ENCODE measurements at places on chromosomes 5 and 9.

DNA sequence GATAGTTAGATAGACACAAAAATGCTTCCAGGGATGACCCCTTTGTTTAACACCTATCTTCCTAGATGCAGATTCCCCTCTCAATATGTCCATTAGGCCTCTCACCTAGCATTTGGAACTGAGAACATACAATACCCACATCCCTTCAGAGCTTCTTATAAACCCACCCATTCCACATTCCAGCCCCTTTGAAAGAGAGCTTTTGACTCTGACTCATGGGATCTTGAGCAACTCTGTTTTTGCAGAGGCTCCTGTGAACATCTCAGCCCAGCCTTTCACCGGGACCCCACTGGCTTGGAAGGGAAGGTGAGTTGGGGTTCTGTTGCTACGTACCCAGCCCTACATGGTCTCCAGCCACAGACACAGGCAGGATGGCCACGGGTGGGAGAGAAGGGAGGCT is 195.5 kb downstream of the FRMD3 start:
- DNase-seq, result no peak

DNA sequence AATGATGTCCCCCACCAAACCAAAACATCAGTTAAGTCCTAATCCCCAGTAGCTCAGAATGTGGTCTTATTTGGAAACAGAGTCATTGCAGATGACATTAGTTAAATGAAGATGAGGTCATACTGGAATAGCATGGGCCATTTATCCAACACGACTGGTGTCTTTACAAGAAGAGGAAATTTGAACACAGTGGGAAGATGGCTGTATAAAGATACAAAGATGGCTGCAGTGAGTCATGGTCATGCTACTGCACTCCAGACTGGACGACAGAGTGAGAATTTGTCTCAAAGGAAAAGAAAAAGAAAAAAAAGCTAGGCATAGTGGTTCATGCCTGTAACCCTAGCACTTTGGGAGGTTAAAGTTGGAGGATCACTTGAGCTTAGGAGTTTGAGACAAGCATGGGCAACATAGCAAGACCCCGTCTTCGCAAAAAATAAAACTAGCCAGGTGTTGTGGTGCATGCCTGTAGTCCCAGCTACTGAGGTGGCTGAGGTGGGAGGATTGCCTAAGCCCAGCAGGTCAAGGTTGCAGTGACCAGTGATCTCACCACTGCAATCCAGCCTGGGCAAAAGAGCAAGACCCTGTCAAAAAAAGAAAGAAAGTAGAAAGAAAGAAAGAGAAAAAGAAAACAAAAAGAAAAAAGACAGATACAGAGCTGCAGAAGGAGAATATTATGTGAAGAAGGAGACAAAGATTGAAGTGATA is 130.0 kb upstream of the CDKN2B start:
- no peak for DNase-seq

- DNase-seq, result no peak
These were observed 7.2 kb upstream of the RPL26L1 start for GRCh38 chr5:172952034-172952511.

DNA sequence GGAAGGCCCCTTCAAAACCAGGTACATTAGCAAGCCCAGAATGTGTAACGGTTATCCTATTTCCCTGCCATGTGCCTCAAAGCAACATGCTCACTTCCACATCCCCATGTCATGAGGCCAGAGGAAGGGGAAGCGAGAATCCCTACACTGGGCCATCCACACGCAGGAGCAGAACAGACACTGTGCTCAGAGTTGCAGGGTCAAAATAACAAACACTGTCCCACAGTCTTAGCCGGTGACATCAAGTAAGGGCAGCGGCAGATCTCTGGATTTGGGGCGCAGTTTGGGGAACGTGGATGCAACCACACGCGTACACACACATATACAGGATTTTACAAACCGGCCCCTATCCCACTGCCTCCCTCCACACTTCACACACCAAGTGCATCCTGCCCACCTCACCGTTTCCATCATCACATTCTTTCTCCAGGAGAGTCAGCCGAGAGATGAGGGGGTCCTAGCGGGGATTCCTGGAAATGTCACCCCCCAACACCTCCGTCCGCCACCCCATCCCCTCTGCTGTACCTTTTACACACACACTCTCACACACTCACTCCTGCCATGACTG is 776 bp downstream of the APBA1 start:
- DNase-seq, result no peak

GRCh38 chr9:131447148-131447547 is 53.3 kb downstream of the PRRC2B start:
- DNase-seq, result no peak

DNA sequence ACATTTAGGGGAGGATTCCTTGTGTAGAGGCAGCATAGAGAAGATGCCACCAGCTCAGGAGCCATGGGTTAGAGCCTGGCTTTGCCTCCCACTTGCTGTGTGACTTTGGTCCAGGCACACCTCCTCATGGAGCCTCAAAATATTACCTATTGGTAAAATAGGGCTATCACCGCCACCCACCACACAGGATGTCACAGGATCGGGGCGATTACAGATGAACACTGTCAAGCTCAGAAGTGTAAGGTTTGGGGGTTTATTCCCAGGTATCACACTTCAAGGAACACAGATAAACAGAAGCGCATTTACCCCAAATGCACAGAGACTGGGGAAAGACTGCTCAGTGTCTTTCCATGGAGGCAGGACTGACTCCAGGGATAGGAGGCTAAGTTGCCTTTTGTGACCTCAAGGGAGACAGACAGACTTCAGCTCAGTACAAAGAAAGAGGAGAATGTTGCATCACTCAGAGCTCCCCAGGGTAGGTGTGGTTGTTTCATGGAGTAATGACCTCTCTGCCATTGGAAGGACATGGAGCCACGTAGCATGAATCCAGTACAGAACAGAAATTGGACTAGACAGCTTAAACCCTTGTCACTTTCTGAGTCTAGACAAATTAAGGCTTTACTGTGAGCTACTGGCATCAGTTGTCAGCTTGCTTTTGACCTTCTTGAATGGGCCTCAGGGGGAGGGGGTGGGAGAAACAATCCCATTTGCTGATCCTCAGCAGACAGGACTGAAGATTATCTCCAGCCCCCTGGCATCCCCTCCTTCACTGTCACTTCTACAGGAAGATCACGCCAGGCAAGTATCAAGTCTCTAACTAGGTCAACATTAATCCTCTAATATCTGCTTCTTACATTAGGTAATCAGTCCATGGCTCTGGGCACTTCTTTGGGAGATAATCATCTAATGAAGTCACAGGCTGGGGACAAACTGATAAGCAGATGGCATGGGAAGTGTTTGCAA is 6.5 kb downstream of the TRAF1 start:
- DNase-seq, result no peak

- DNase-seq, result no peak
These were observed 112.3 kb upstream of the WWC1 start for GRCh38 chr5:168179192-168179593.

DNA sequence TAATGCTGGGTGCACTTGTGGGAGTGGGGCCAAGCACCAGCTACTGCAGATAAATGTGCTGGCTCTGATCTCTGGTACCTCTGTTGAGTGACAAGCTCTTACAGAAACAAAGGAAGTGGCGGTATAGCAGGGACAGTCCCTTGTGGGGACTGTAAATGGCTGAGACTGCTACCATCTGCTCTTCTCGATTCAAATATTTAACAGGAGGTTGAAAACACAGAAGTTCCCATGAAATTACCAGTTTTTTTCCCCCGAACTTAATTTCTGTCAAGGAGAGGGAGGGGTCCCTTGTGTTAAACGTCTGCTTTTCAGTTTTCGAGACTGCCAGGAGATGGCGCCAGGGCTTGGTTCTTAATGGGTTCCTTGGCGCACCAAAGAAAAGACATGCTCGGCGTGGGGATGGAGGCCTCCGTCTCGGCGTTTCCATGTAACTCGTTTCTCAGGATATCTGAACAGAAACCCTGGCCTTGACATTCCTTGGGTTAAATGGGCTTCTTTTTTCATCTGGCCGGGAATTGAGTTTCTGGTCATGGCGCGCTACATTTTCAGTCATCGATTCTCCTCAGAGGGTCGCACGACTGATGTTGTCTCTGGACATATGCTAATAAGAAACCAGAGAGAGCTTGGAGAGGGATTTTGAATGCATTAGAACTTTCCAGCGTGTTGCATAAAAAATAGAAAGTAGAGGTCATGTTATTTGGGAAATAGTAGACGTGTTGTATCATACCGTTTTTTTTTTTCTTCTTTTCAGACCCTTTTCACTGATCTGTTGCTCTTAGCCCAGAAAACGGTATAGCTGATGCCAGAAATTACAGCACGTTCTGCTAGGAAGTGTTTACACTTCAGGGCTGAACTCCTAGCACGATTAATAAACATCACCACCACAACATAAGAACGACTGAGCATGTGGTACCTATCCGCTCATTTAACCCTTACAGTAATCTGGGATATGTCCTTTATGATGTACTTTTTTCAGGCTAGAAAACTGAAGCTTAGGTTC is 64.0 kb downstream of the CARTPT start:
- no peak for DNase-seq

DNA sequence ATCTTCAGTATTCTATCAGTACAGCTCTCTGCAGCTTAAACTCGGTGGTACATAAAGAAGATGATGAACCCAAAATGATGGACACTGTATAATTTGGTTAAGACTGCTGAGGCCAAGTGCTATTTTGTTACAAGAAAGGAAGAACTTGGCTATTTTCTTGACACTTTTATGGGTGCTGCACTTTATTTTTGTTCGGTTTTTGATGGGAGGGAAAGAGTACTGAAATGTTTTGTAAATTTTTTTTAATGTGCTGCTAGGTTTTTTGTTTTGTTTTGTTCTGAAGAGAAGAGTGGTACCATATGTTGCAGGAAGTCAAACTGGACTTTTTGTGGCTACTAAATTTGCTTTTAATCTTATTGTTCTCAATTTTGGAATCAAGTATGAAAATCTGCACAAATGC is 26.7 kb downstream of the CDC37L1 start:
- no peak for DNase-seq

DNA sequence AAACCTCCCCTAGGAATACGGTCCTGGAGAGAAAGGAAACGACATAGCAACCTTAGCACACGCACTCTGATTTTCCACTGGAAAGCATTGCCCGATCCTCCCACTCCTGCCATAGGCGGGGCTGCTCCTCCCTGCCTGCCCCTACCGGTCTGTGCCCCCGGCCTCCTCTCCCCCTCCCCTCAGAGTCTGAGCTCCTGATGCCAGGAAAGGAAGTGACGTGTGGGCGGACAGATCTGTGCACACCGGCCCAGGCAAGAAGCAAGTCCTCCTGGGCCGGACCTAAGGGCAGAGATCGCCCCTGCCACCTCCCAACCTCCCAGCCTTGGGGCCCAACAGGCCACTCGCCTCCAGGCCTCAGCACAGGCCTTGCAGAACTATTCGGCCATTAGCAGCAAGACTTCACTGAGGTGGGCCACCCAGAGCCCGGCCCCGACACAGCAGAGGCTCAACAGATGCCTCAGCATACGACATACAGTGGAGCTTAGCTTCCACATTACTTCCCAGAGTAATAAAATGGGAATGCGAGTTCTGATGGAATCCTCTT is 7.2 kb downstream of the NINJ1 start:
- DNase-seq, result no peak

DNA sequence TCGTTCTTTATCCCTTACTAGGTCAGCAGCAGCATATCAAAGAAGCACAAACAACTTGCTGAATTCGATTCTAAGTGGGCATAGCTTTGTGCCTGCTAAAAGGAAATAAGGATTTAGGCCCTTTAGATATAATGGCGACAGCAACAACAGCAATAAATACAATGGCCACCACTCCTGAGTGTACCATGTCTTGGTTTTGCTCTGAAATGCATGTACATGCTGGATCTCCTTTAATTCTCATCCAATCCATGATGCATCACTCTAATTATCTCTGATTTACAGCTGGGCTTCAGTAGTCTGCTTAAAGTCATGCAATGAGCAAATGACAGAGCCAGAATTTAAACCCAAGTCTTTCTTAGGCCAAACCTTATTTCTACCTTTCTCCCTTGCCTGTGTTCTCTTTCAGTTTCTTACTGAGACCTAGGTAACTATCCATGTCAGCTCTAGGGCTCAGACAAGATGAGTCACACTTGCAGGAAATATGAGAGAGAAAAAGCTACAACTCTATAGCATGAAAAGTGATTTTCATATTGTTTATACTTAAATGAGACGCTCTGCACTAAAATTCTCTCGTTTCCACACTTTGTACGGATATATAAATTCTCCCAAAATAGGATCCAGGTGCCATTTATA is 111.8 kb downstream of the HMHB1 start:
- DNase-seq, result no peak

DNA sequence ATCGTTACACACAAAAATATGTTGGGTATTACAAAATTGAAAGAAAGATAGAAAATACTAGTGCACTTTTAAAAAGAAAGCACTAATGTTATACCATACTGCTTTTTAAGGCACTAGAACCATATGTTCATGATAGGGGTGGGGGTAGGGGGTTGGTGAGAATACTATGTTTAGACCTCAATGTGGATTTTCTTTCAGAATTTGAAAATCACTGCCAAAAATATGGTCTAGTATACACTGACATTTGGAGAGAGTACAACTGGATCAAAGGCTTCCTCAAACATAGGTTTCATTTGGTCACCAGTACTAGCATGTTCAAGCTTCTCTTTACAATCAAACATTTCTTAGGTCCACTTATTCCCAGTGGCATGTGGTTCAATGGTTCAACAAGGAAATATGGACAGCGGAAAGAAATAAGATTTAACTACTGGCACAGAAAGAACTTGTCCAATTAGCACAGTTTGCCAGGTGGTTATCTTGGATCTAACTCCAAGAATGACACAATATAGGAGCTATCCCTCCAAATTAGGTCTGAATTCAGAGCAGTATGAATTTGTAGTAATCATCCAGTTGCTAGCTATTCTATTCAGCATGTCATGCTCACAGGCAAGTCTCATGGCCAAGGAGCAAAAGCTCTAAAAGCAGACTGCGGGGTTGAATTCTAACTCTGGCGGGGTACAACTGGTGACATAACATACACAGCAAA is 139.3 kb downstream of the SLC24A2 start:
- no peak for DNase-seq

- no peak for DNase-seq
These were observed 44.8 kb downstream of the VCAN start for GRCh38 chr5:83516377-83516776.

DNA sequence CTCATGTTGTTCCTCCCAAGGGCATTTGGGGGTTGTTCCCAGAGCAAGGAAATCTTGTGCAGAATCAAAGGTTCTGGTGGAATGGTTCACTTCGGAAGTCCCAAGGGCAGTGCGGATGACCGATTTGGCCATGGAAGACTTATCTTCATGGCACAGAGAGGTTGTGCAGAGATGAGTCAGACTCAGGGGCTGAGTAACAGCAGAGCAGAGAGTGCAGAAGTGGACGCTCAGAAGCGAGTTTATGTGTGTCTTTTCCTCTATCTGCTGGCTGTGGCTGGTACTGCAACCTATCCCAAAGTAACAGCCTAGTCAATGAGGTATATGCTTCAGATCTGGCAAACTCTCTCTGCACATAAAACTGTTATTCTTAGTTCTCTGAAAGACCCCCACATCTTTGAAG is 118.1 kb downstream of the DPYSL3 start:
- no peak for DNase-seq

DNA sequence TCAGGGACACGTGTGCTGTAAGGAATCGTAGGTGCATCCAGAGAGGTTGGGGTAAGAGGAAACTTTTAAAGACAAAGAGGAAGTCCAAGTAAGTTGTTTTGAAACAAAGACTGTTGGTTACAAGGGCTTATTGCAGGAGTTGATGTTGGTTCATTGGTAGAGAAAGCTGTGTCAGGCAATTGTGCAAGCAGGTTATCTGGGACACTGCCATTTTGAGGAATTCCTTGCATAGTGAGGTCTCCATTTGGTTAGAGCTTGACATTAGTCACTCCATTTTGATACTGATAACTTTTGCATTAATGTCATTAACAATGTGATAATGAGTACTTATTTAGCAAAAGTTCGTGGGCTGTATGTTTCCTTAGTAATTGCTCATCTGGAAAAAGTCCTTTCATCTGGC is 24.9 kb downstream of the CNOT6 start:
- DNase-seq, result no peak

All from activated naive CD4-positive, alpha-beta T cell (primary cell).